Muscle of back (tissue), 13 donors: ENCODE measurements at places on chromosomes 4 and X. TPM values are rescaled to one million over a fixed set of nuclear protein-coding genes. Genes with fewer than 3 reads are reported as not detected.
A peak's percentile ranks its signal among the peaks of the same experiment; 100 is the strongest.

CXCL9 gene
- polyA plus RNA-seq, result 0.16 TPM

RAB33A gene
- polyA plus RNA-seq, result 0.75 TPM

- DNase-seq, result no peak
Observed at GRCh38 chrX:57177070-57177469, 39.9 kb upstream of the SPIN2A start.

DNA sequence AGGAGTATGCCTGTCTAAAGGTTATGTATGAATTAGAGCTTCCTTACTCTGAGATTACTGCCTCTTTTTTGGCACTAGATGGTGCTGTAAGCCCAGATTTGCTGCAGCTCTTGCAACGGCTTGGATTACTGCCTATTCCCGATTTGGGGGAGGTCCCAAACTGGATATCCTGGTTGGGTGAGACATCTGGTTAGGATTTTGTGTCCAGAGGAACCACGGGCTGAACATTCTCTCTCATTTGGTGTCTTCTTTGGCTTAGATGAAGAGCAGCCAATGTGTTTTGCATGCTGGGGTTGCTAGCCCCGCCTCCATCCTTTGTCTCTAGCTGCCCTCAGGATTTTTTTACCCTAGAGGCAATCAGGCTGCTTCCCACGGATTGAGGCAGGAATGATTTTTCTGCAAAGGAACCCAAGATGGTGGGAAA lies 31.9 kb downstream of the F8A1 start:
- DNase-seq, result peak; percentile 82

FGF5 gene
- 1.4 TPM for polyA plus RNA-seq

- no peak for DNase-seq
Observed at GRCh38 chr4:106996490-106996889, 39.6 kb downstream of the DKK2 start.

- DNase-seq, result no peak
Observed at GRCh38 chrX:152878976-152879755, 18.7 kb upstream of the ZNF185 start.

PDCL2 gene
- not detected for polyA plus RNA-seq

- no peak for DNase-seq
Observed at GRCh38 chr4:99763635-99764101, 53.0 kb upstream of the DAPP1 start.

DNA sequence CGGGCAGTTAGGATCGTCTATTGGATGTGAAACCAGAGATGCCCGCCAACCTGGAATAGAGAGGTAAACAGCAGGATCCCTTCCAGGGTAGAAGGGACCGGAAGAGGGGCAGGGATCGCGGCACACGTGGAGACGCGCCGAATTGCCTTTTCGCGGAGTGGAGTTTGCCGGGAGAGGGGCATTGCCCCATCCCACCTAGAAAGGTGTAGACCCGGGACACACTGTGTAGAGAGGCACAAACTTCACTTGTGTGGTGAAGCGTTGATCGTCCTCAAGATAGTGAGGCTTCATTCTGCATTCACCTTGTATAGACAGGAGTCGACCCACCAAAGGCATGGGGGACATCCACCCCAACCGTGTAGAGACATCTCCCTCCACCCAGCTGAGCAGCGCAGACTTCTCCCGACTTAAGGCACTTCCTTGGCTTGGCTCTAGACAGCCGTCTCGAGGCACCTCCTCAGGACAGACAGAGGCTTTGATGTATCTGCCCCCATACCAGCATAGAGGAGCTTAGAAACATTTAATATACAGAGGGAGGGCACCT lies 410 bp downstream of the GNL3L start:
- DNase-seq, result no peak

DNA sequence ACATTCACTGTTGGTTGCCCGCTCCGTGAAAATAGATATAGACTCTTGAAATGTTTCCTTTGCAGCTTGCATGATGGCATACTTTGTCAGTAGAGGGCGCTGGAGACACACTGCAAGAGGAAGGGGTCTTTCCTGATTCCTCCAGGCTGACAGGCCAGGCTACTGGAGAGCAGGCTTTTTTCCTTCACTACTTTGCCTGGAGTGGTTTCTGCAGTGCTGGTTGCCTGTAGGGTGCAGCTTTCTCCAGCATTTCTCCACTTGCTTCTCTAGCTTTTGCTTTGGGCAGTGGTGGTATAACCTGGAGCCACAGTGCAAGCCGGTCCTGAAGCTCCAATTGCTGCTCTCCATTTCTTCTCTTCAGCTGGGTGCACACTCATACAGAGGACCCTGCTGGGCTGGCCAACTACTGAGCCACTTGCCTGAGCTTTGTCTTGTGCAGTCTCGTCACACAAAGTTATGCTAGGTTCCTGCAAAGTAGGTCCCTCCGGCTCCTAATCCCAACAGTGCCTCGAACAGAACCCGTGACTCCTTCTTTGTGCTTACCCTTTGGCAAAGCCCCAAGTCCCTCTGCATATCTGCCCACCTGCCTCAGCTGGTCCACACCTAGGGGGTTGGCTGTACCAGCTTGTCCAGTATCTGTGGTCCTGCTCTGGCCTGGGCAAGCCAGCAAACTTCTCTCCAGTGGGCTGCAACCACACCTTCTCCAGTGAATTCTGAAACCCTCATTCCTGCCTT lies 46.3 kb downstream of the RASSF6 start:
- DNase-seq, result peak; percentile 75

ADH5 gene
- 114 TPM for polyA plus RNA-seq

DNA sequence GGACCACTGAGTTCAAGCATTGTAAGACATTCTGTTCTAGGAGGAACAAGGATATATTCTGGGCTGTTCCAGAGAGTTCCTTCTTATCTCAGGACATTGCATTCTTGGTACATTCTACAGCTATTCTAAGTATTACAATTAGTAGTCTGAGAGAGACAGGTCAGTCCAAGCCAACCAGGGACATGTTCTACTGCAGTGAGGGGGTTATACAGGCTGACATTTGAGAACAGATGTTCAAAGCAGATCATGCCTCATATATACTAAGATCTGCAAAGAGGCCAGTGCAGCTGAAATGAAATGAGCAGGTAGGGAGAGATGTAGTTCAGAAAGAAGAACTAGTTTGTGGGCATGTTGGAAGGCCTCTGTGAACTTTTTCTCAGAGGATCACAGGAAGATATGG lies 142.0 kb downstream of the CENPC start:
- DNase-seq, result no peak

GRCh38 chr4:80454040-80454439 lies 118.5 kb downstream of the CFAP299 start:
- no peak for DNase-seq

HTR2C gene
- not detected for polyA plus RNA-seq

DNA sequence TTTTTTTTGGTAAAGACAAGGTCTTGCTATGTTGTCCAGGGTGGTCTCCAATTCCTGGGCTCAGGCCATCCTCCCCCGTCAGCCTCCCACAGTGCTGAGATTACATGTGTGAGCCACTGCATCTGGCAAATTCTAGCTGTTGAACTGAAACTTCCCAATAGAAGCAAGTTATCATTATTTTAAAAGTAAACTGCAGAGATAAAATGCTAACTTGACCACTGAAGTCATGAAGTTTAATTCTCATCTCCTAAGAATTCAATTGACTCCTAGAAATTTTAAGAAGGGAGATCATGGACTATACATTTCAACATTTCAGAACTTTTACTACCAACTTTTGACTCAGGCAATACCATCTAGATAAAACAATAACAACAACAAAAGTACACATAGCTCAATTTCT lies 11.7 kb upstream of the EXOSC9 start:
- DNase-seq, result no peak

DNA sequence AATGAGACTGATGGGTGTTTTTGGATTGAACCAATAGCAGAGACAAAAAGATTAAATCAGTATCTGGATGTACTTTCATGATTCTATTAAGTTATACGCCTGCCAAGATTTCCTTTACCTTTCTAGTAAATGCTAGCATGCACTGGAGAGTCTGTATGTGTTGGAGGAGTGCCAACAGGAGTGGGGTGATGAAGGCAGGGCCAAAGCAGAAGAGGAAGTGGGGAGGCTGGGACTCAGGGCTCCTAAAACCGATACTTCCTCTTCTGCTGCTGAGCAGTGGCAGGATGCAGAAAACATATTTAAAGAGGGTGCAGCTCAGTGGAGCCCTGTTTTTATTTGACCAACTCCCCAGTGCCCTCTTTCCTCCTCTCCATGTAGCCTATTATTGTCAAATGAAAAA lies 5.6 kb downstream of the CYSLTR1 start:
- DNase-seq, result no peak

WDR19 gene
- 21.9 TPM for polyA plus RNA-seq

NUP62CL gene
- polyA plus RNA-seq, result 0.44 TPM

DNA sequence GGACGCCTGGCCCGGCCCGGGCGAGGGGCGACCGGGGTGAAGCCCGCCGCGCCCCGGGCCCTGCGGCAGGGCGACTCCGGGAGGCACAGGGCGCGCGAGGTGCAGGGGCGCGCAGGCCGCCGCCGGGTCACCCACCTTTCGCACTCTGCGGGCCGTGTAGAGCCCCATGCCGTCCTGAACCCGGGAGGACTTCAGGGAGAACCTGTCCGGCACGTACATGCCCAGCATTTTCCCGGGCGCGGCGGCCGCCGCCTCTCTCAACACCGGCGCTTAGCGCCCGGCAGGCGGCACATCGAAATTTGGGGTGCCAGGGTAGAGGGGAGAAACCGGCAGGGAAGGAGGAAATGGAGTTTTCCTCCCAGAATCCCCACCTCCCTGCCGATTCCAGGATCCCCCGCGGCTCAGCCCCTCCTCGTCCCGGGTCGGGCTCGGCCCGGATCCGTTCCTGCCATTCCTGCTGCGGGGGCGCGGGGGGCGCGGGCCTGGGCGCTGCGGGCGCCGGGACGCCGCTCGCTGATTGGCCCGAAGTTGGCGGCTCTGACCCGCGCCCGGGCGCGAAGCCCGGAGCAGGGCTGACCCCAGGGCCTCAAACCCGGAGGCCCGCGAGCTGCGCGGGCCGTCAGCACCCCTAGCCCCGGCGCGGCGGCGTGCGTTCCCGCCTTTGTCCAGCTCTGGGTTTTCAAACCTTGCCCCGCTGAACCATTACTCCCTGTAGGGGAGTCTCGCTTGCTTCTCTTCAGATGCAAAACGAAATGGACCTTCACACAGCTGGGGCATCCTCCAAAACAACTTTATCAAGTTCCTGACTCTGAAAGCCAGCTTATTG lies at the start of gene PRDM5:
PRDM5 (minus strand) TSS at position 346 of the 826 bp plus-strand sequence; CDS start at position 228, 118 bp downstream.
- peak; percentile 57 for DNase-seq

ABLIM2 gene
- 8.2 TPM for polyA plus RNA-seq

- no peak for DNase-seq
Observed at GRCh38 chr4:175562542-175562941, 249.5 kb downstream of the GPM6A start.

GLRA2 gene
- 0.07 TPM for polyA plus RNA-seq

DNA sequence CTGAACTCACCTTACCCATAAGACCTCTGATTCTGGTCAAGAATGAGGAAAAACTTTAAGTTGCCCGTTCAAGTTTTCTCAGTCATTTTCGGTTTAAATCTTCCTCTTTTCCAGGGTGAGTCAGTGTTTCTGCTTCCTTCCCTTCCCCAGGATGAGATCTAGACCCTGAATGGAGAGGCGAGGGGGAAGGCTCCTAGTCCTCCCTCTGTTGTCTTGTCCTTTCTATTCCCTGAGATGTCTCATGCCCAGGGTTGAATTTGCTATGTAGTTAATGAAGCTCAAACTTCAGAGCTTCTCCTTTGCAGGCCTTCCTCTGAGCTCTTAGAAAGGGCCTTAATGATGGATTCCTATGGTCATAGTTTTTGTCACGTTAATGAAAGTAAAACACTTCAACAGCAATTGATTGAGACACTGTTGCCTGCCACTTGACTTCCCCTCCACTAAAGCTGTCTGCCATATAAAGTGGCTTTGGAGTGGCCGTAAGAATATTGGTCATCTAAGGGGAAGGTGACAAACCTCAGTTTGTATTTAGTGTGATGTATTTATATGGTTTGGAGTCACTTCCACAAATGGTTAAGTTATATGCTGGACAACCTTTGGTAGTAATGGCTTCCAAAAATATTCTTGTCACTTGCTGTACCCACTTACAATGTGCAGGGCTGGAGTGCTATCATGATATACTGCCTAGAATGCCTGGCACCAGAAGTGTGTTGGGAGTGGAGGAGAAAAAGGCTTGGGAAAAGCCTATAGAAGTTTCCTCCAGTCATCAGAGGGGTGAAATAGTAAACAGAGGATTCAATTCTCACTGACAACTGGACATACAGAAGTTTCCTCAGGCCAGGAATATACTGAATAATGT lies 24.3 kb upstream of the GPRIN3 start:
- no peak for DNase-seq

DNA sequence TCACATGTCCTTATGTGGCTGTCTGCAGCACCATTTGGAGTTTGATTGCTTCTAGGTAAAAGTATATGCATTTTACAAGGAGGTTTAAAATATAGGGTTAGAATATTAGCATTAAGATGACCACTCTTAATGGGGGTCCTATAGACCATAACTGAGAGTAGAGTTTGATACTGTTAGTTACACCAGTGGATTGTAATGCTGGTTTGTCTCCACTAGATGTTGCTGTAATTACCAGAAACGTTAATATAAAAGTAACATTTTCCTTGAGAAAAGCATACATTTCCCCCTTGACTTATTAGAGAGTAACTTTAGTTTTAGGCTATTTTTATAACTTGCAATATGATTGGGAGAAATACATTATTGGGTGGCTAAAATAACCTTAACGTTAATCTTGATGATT lies 93.0 kb downstream of the ZXDA start:
- no peak for DNase-seq
